Effector memory CD4-positive, alpha-beta T cell (primary cell): ENCODE measurements at places on chromosomes 12 and 14.

DNA sequence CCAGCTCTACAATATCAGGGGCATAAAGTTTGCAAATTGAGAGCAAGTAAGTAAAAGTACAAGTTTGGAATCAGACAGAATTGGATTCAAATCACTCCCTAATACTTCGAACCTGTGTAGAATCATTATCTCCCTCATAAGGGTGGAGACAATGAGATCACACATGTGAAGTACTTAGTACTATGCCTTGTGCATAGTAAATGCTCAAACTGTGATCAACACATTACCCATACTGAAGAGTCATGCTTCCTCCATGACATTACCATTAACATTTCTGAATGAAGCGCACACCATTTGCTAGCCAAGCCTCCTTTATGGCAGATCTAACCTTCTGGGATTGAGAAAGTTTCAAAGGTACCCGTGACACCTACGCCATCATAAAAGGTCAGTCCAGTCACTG, 26.6 kb upstream of the NRDE2 start:
- H3K4me1 ChIP-seq: no peaks in the 10 kb centered on the region
- no peaks in the 10 kb centered on the region for H3K36me3 ChIP-seq
- no peak overlapping the region for H3K27ac ChIP-seq
- no peaks in the 10 kb centered on the region for H3K27me3 ChIP-seq

- DNase-seq: no peak
- H3K36me3 ChIP-seq: no peaks in the 10 kb centered on the region
- H3K27ac ChIP-seq: no peak overlapping the region
- H3K4me1 ChIP-seq: no peaks in the 10 kb centered on the region
- H3K4me3 ChIP-seq: no peak overlapping the region
Observed at GRCh38 chr12:24201258-24201970, 251.9 kb upstream of the SOX5 start.

GRCh38 chr12:127588249-127588648, 678.7 kb upstream of the TMEM132C start:
- no peaks in the 10 kb centered on the region for H3K4me1 ChIP-seq
- DNase-seq: no peak
- no peaks in the 10 kb centered on the region for H3K27me3 ChIP-seq
- no peak overlapping the region for H3K27ac ChIP-seq
- H3K36me3 ChIP-seq: no peaks in the 10 kb centered on the region

DNA sequence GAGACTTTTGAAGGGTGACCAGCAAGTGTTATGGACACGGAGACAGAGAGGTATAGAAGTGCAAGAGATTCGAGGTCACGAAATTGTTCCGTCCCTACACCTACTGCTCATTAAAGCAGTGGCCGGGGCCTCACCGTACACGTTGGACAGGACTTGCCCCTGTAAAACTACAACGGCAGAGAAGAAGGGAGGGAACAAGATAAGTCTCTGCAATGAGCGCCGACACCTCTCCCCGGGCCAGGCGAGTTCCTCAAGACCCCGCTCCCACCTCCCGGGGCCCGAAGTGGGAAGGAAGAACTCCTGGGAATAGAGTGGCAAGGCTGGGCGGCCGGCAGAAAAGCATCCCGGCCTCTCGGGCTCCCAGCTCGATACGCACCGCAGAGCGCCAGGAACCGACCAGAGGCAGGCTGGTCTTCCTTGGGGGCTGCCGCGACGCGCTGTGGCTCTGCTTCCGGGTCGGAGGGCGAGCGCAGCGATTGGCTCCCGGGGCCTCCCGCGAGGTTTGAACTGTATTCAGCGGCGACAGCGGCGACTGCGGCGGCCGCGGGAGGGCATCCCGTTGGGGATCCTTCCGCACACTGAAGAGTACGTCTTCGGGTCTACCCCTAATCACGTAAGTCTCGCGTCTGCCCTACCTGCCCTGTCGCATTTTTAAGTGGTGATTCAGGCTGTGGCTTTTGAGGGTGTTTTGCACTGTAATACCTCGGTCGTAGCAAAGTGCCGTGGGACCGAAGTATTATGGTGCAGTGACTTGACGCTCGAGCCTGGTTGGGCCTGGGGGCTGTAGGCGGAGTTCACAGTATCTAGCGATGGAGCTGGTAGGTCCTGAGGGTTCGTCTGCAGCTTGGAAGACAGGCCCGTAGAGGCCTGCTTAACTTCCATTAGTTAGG, at the start of the genes NUP37 and PARPBP:
Gene NUP37 (minus strand): TSS at position 441 of the 890 bp plus-strand sequence. CDS start 1,596 bp downstream, outside the sequence.
Gene PARPBP (plus strand): TSS at position 510 of the 890 bp plus-strand sequence. CDS start 3,706 bp downstream, outside the sequence.
- DNase-seq: peak; percentile 78
- no peaks in the 10 kb centered on the region for H3K27me3 ChIP-seq
- peaks cover 8% of the 10 kb centered on the region for H3K4me1 ChIP-seq
- H3K4me3 ChIP-seq: peak within 1 kb of the TSS; percentile 91

- H3K4me1 ChIP-seq: no peaks in the 10 kb centered on the region
- DNase-seq: no peak
- no peak overlapping the region for H3K4me3 ChIP-seq
- no peaks in the 10 kb centered on the region for H3K27me3 ChIP-seq
- no peak overlapping the region for H3K27ac ChIP-seq
- H3K36me3 ChIP-seq: peaks cover 36% of the 10 kb centered on the region
Observed at GRCh38 chr14:74804219-74804825, 41.2 kb downstream of the YLPM1 start.

- no peak overlapping the region for H3K4me3 ChIP-seq
- no peaks in the 10 kb centered on the region for H3K4me1 ChIP-seq
- H3K27ac ChIP-seq: no peak overlapping the region
- no peaks in the 10 kb centered on the region for H3K27me3 ChIP-seq
- no peak for DNase-seq
- H3K36me3 ChIP-seq: no peaks in the 10 kb centered on the region
Observed at GRCh38 chr12:128513831-128514230, 246.9 kb downstream of the TMEM132C start.

- no peak overlapping the region for H3K4me3 ChIP-seq
- H3K36me3 ChIP-seq: no peaks in the 10 kb centered on the region
- H3K27ac ChIP-seq: no peak overlapping the region
- DNase-seq: no peak
- no peaks in the 10 kb centered on the region for H3K4me1 ChIP-seq
Observed at GRCh38 chr14:47226877-47227520, 448.4 kb downstream of the MDGA2 start.

- no peaks in the 10 kb centered on the region for H3K27me3 ChIP-seq
- H3K4me3 ChIP-seq: no peak overlapping the region
- no peaks in the 10 kb centered on the region for H3K36me3 ChIP-seq
- no peaks in the 10 kb centered on the region for H3K4me1 ChIP-seq
Observed at GRCh38 chr12:87066326-87066725, 810.1 kb upstream of the MGAT4C start.

- no peaks in the 10 kb centered on the region for H3K27me3 ChIP-seq
- H3K27ac ChIP-seq: no peak overlapping the region
- no peak overlapping the region for H3K4me3 ChIP-seq
- no peaks in the 10 kb centered on the region for H3K36me3 ChIP-seq
- H3K4me1 ChIP-seq: no peaks in the 10 kb centered on the region
- DNase-seq: no peak
Observed at GRCh38 chr12:71162832-71163763, 5.3 kb upstream of the TSPAN8 start.

- no peak overlapping the region for H3K27ac ChIP-seq
- H3K4me1 ChIP-seq: no peaks in the 10 kb centered on the region
- no peaks in the 10 kb centered on the region for H3K36me3 ChIP-seq
- H3K4me3 ChIP-seq: no peak overlapping the region
Observed at GRCh38 chr14:86798330-86798729, 1194.7 kb downstream of the GALC start.

DNA sequence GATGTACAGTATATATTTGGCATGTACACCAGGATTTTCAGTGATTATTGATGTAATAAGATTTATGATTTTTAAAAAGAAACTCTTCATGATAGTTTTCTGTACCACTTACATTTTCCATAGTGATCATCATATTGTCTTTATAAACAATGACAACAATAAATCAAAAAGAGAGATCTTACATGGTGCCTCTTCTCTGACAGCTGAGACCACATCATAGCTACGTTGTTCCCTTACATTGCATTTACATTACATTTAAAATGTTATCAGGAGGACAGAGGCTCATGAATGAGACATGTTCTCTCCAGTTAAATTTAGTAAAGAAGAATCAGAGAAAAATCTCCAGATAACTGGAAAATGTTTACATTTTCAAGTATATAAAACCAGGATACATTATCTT, 112.4 kb downstream of the PRKCH start:
- no peak overlapping the region for H3K4me3 ChIP-seq
- H3K4me1 ChIP-seq: peaks cover 31% of the 10 kb centered on the region
- no peak for DNase-seq
- H3K27me3 ChIP-seq: no peaks in the 10 kb centered on the region
- no peaks in the 10 kb centered on the region for H3K36me3 ChIP-seq

DNA sequence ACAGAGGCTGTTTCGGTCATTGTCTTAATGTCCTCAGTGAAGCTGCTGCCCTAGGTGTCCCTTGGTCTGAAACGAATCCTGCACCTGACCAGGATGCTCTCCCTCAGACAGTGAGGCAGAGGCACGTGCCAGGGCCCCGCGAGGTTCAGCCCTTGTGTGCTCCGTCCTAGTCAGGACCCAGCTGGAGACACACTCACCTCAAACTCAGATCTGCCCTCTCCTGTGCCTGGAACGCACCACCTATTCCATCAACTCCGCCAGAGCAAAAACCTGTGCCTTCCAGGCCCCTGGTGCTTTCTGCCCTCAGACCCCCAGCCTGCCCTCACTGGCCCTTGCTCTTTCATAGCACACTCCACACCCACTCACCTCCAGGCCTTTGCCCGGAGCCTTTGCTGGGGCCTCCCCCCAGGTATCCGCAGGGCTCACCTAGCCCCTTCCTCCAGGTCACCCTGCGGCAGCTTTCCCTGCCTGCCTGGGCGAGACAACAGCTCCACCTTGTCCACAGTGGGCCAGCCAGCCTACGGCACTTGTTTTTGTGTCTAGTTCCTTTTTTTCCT, 150.6 kb downstream of the BCL11B start:
- no peaks in the 10 kb centered on the region for H3K4me1 ChIP-seq
- no peak overlapping the region for H3K27ac ChIP-seq
- no peak overlapping the region for H3K4me3 ChIP-seq
- DNase-seq: no peak
- H3K27me3 ChIP-seq: no peaks in the 10 kb centered on the region

- DNase-seq: no peak
- no peak overlapping the region for H3K27ac ChIP-seq
- peaks cover 2% of the 10 kb centered on the region for H3K4me1 ChIP-seq
- no peaks in the 10 kb centered on the region for H3K27me3 ChIP-seq
- H3K36me3 ChIP-seq: no peaks in the 10 kb centered on the region
- H3K4me3 ChIP-seq: no peak overlapping the region
Observed at GRCh38 chr14:65002586-65003210, 16.0 kb downstream of the FNTB start.

GRCh38 chr12:113932381-113933196, 33.5 kb downstream of the RBM19 start:
- no peak overlapping the region for H3K4me3 ChIP-seq
- no peak for DNase-seq
- H3K36me3 ChIP-seq: peaks cover 55% of the 10 kb centered on the region
- H3K27me3 ChIP-seq: no peaks in the 10 kb centered on the region
- no peak overlapping the region for H3K27ac ChIP-seq

DNA sequence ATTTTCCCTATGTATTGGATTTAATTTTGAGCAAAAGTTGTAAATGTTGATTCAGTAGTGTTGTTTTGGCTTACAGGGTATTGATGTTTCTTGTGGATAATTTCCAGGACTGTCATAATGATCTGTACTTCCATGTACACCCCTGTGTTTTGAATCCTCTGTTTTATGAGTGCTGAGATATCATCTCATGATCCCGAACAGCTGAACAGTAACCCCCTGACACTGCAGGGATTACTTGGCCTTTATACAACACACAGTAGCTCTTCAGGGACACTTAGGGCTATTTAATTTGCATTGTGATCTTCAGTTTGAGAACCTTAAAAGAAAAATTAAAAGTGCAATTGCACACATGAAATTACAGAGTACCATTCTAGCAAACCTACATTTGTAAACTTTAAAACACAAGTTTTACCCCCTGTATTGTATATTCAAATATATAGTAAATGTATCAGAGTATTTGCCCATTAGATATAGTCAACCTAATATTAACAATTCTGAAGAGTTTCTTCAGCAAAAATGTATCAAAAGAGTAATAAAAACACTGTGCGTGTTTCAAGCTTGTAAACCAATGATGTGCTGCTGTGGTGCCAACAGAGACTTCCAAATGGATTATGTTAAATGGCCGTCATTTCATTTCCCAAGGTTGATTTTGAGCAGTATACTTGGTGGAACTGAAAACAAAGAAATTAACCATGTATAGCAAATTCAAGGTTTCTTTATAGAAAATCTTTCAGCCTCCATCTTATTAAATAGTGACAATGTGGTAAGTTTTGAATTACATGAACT, 27.9 kb upstream of the MYF6 start:
- H3K4me1 ChIP-seq: no peaks in the 10 kb centered on the region
- DNase-seq: no peak
- no peak overlapping the region for H3K4me3 ChIP-seq
- no peak overlapping the region for H3K27ac ChIP-seq

- peaks cover 17% of the 10 kb centered on the region for H3K4me1 ChIP-seq
- H3K4me3 ChIP-seq: no peak overlapping the region
- DNase-seq: no peak
- no peaks in the 10 kb centered on the region for H3K27me3 ChIP-seq
- H3K27ac ChIP-seq: no peak overlapping the region
- H3K36me3 ChIP-seq: no peaks in the 10 kb centered on the region
Observed at GRCh38 chr12:108309674-108310312, 29.3 kb downstream of the CMKLR1 start.

DNA sequence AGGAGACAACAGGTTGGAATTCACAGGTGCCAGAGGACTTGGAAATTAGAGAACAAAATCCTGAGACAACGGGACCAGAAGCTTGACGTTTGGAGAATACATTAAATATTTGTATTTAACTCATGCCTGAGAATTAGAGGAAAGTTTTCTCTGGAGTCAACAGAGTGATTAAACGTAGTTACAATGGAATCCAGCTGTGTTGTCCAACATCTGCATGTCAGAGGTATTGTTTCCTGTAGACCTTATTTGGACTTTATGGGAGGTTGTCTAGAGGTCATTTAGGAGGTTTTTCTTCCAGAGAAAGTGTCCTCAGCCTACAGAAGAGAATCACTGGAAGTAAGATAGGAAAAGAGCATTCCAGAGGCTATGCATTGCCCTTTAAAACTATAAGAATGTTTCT, 45.1 kb upstream of the RERGL start:
- H3K4me3 ChIP-seq: no peak overlapping the region
- no peak overlapping the region for H3K27ac ChIP-seq
- no peaks in the 10 kb centered on the region for H3K36me3 ChIP-seq
- no peak for DNase-seq

DNA sequence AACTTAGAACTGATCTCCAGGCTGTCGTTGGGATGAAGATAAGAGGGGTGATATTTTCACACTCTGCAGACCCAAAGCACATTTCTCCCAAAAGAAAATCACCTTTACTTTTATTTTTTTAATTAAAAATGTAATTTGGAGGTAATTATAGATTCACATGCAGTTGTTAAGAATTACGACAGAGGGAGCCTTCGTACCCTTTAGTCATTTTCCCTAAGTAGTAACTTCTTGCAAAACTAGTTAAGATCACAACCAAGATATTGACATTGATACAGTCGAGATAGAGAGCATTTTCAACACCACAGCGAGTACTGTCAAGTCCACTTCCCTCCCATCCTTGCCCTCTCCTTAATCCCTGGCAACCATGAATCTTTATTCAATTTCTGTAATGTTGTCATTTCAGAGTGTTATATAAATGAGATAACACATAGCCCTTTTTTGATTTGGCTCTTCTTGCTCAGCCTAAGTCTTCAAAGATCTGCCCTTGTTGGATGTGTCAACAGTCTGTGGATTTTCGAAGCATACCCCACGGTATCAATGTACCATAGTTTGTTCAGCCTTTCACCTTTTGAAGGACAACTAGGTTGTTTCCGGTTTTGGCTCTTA, 39.6 kb downstream of the DNAH10 start:
- no peaks in the 10 kb centered on the region for H3K27me3 ChIP-seq
- no peak overlapping the region for H3K4me3 ChIP-seq
- no peaks in the 10 kb centered on the region for H3K36me3 ChIP-seq
- no peak for DNase-seq
